ENCODE measurements at places on chromosomes 3 and 15. TPM values are rescaled to one million over a fixed set of nuclear protein-coding genes. Genes with fewer than 3 reads are reported as not detected.
A peak's percentile ranks its signal among the peaks of the same experiment; 100 is the strongest.

- H3K4me1 ChIP-seq, result peaks cover 43% of the 10 kb centered on the region
- no peak for DNase-seq
- H3K27me3 ChIP-seq, result no peaks in the 10 kb centered on the region
- peak overlapping the region; percentile 95 for H3K4me3 ChIP-seq
Measured at GRCh38 chr15:30990036-30990435, 1.4 kb downstream of the MTMR10 start.

- no peaks in the 10 kb centered on the region for H3K27me3 ChIP-seq
- no peaks in the 10 kb centered on the region for H3K36me3 ChIP-seq
- H3K4me1 ChIP-seq, result peaks cover 66% of the 10 kb centered on the region
- no peak for DNase-seq
Measured at GRCh38 chr15:51841406-51842040, 12.1 kb downstream of the TMOD3 start.

DNA sequence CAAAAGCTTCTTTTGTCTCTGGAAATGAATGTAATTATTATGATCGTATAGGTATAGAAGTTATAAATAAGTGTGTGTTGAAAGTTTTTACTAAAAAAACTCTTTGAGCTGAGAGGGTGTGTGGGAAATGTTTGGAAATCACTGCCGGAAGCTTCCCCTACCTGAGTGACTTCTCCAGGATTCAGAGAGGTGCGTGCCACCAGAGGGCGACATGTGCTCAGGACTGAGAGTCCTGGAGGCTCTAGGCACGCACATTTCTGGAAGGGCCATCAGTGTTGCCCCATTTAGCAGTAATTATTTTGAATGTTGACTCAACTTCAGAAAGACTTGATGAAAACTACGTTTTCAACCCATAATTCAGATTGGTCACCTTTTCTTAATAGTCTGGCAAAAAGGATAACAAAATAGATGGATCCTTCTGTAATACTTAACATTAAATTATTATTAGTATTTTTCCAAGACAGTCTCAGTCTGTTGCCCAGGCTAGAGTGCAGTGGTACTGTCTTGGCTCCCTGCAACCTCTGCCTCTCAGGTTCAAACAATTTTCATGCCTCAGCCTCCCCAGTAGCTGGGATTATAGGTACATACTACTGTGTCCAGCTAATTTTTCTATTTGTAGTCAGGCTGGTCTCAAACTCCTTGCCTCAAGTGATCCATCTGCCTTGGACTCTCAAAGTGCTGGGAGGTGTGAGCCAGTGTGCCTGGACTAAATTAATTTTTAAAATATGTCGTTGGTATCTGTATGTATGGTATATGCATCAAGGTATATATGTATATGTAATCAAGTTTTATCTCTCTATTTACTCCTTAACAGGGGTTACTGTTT, 34.5 kb downstream of the GPR171 start:
- DNase-seq, result peak; percentile 64
- no peak overlapping the region for H3K4me3 ChIP-seq
- no peak overlapping the region for H3K27ac ChIP-seq
- H3K36me3 ChIP-seq, result no peaks in the 10 kb centered on the region
- peaks cover 13% of the 10 kb centered on the region for H3K4me1 ChIP-seq

DNA sequence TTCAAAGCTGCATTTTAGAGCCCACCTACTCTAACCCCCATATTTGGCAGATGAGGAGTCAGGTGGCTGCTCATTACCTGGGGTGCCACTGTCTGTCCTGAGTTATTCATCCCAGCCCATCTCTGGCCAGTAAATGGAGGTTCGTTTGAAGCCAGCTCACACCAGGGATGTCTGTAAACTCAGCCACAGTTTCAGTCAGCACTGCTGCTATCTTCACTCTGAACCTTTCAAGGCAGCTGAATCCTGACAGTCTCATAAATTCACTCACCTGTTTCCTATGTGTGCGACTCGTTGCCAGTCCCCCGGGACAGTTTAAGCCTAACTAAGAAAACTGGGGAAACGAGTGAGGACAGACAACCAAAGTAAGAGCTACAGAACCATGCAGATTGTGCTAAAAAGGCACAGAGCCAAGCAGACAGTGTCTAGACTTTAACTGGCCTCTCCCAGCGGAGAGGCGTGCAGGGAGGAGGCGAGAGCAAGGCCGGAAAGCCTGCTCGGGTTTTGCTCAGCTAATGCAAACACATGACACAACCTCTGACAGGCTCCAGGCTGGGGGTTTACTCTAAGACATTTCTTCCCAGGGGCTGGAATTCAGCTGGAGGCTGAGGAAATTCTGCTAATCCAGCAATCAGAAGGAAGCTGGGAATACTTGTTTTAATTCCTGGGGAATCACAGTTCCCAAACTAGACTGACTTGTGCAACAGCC, 12.0 kb downstream of the FSTL1 start:
- H3K4me1 ChIP-seq, result no peaks in the 10 kb centered on the region
- DNase-seq, result no peak
- H3K27ac ChIP-seq, result no peak overlapping the region

DNA sequence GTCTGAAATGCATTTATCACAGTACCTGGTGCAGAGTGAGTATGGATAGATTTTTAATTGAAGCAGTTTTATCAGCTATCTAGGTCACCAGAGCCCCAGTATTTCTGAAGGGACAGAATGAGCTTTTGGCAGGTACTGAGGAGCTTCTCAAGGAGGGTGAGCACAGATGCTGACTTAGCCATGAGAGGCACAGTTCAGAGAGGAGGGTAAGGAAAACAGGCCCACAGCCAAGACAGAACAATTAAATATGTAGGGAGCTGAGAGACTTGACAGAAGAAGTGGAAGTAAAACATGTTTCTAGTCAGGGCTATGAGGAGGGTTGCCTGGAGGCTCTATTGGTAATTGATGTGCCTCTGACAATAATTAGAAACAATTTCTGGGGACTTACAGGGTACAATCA, 20.1 kb downstream of the ZNF80 start:
- no peaks in the 10 kb centered on the region for H3K36me3 ChIP-seq
- peaks cover 96% of the 10 kb centered on the region for H3K4me1 ChIP-seq
- no peak for DNase-seq
- H3K27ac ChIP-seq, result peak overlapping the region; percentile 98

DNA sequence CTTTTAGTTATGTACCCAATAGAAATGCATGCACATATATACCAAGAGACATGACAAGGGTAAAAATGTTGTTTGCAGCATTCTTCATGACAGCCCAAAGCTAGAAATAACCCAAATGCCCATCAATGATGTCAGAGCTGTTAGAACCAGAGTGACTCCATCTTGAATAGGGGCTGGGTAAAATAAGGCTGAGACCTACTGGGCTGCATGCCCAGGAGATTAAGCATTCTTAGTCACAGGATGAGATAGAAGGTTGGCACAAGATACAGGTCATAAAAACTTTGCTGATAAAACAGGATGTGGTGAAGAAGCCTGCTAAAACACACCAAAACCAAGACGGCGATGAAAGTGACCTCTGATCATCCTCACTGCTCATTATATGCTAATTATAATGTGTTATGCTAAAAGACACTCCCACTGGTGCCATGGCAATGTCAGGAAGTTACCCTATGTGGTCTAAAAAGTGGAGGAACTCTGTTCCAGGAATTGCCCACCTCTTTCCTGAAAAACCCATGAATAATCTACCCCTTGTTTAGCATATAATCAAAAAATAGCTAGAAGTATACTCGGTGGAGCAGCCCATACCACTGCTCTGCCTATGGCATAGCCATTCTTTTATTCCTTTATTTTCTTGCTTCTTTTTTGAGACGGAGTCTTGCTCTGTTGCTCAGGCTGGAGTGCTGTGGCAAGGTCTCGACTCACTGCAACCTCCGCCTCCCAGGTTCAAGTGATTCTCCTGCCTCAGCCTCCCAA, 32.9 kb downstream of the ZBTB11 start:
- no peaks in the 10 kb centered on the region for H3K27me3 ChIP-seq
- peak overlapping the region; percentile 53 for H3K4me3 ChIP-seq
- H3K27ac ChIP-seq, result peak overlapping the region; percentile 29
- H3K4me1 ChIP-seq, result peaks cover 14% of the 10 kb centered on the region
- H3K36me3 ChIP-seq, result peaks cover 17% of the 10 kb centered on the region
- DNase-seq, result peak; percentile 53

GRCh38 chr3:111603679-111604078, 8.5 kb upstream of the ZBED2 start:
- no peak overlapping the region for H3K4me3 ChIP-seq
- no peak for DNase-seq
- peaks cover 48% of the 10 kb centered on the region for H3K36me3 ChIP-seq
- H3K27me3 ChIP-seq, result no peaks in the 10 kb centered on the region
- peaks cover 5% of the 10 kb centered on the region for H3K4me1 ChIP-seq

GRCh38 chr3:25894101-25894500, 104.2 kb downstream of the OXSM start:
- H3K27me3 ChIP-seq, result no peaks in the 10 kb centered on the region
- no peaks in the 10 kb centered on the region for H3K4me1 ChIP-seq
- H3K36me3 ChIP-seq, result no peaks in the 10 kb centered on the region
- no peak overlapping the region for H3K27ac ChIP-seq

- no peaks in the 10 kb centered on the region for H3K4me1 ChIP-seq
- DNase-seq, result no peak
- H3K4me3 ChIP-seq, result no peak overlapping the region
- H3K27me3 ChIP-seq, result no peaks in the 10 kb centered on the region
- no peaks in the 10 kb centered on the region for H3K36me3 ChIP-seq
Measured at GRCh38 chr3:178634975-178635374, 98.7 kb downstream of the KCNMB2 start.

The GXYLT2 gene
- 0.25 TPM for total RNA-seq

The THPO gene
- total RNA-seq, result not detected

All from CD4-positive, CD25-positive, alpha-beta regulatory T cell (primary cell).